ENCODE measurements at places on chromosomes 2 and 18.

DNA sequence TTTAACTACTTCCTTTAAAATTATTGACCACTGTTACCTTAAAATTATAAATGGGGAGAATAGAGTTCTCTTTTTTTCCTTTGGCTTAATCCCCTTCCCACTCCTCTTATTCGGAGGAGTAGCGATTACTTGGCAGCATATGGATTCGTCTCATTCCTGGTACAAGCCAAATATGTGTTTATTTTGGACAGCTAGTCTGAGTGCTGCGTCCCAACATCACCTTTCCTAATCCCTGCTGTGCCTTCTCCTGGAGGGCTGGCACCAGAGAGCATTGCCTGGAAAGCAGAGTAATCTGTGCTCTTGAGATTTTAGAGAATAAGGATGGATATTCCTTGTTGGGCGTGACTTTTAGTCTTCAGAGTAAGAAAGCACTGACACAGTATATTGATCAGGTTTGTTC is 185.6 kb downstream of the AGAP1 start:
- no peak for DNase-seq

DNA sequence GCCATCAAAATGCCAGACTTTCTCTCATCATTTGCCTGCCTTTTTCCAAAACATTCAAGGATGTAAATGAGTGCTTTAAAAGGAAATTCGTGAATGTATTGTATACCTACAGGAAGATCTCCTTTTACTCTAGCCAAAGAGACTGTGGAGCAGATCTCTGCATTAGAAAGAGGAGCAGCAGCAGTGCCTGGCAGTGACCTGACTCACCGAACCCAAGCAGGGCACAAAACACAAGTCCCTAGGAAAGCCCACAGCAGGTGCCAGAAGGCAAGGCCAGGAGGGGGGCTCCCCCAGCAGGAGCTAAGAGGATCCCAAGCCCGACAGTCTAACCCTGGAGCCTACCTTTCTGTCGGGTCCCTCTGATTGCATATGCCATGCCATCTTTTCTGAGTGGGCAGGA is 47.9 kb downstream of the L3MBTL4 start:
- DNase-seq = no peak

DNA sequence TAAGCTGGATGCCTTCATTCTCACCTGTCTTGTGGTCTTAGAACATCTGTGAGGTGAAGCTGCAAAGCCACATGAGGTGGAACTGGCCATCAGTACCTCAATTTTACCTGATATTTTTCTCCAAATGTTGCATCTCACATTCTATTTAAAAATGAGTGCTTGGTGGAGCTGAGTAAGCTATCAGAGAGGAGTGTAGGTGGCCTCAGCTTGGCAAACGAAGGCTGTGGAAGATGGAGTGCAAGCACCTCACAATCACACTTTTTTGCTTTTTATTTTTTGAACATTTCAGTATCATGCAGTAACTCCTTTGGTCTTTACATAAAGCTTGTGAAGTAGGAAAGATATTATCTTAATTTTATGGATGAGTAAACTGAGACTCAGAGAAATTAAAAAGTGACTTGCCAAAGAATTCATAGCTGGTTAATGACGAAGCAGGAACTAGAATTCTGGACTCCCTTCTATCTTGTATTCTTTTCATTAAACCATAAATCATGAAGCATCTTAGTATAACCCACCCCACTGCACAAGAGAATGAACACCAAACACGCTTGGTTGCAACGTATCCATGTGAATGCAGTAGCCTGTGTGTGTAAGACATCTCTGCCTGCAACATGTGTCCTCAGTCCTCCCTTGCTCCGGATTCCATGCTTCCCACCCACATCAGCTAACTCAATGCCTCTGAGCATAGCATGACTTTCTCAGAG is 27.2 kb downstream of the C2orf49 start:
- DNase-seq = no peak

- DNase-seq = no peak
Measured at GRCh38 chr2:41933585-41934320, 114.1 kb upstream of the PKDCC start.

DNA sequence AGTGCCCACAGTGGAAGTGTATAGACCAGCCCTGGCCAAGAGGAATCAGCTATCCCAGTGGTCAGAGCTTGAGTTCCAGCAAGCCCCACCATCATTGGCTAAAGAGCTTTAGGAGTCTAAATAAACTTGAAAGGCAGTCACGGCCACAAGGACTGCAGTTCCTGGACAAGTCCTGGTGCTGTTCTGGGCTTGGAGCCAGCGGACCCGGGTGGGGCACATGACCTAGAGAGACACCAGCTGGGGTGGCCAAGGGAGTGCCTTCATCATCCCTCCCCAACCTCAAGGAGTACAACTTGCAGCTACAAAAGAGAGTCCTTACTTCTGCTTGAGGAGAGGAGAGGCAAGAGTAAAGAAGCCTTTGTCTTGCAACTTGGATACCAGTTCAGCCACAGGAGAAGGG is 439.8 kb upstream of the TMEFF2 start:
- no peak for DNase-seq

GRCh38 chr2:232876978-232877441 is 6.9 kb downstream of the SNORC start:
- no peak for DNase-seq

DNA sequence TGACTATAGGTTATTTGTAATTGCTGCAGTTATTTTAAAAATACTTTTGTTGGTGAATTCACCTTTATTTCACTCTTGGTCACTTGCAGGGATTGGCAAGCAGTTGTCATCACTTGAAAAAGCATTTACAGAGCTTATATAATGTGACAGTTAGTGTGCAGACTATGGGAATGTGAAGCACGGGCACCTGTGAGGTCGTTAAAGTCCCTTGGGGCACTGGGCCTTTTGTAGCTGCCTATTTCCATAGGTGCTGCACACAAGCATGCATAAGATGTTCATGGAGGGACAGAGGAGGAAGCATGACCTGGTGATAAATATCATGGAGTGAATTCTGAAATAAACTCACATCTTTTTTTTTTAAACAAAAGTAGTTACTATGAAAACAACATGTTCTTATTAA is 124.6 kb downstream of the ATP9B start:
- no peak for DNase-seq
